Psoas muscle (tissue), 8 donors: ENCODE measurements at places on chromosomes 2 and 18.
A peak's percentile ranks its signal among the peaks of the same experiment; 100 is the strongest.

- no peak for DNase-seq
Measured at GRCh38 chr2:37875403-37875906, 49.6 kb upstream of the RMDN2 start.

GRCh38 chr18:9996094-9996493, 82.3 kb downstream of the VAPA start:
- no peak for DNase-seq

DNA sequence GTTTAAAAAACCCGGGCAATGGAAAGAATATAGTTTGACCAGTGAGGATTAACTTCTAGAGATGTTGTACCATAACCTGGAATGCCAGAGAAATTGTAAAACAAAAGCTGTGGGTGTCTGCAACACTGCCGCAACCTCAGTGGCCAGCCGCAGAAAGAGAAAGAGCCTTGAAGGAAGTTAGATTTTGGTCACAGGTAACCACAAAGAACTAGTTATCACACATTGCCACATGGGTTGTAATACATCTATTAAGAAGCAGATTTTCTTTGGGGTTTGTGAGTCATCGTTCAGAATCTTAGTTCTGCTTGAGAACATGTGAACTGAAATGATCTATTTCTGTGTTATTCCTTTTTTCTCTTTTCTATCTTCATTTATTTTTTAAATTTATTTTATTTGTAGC, 222.9 kb upstream of the AGAP1 start:
- DNase-seq: no peak

DNA sequence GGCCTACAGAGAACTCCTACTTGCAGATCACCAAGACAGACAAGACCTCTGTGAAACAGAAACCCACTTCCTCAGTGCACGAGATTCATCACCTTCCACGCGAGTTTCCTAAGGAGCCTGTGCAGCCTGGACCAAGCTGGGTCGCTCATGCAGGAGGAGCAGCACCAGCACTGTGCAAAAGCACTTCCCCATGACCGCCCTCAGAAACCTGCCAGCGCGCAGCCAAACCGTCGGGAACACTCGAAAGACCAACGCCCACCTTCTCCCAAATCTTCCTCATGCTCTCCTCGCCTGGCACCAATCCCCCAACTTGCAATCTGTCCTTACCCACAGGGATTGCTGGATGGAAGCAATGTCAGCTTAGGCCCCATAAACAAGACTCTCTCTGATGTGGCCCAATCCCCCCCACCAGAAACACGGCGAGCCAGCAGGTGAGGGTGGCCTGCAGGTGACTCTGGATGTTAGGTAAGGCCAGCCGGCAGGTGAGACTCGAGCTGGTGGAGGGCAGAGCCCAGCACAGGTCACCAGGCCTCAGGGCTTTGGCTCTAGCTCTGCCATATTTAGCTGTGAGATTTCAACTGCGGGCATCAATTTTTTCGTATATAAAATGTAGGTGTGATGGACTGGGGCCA, 69.4 kb downstream of the PXDN start:
- DNase-seq: no peak

GRCh38 chr2:46323730-46324129, 26.5 kb downstream of the EPAS1 start:
- DNase-seq: no peak

- peak; percentile 92 for DNase-seq
Measured at GRCh38 chr2:55049043-55049820, 1.0 kb downstream of the RTN4 start.

- DNase-seq: no peak
Measured at GRCh38 chr2:15605721-15606120, 14.1 kb downstream of the DDX1 start.

GRCh38 chr18:45073556-45073955, 392.9 kb downstream of the SETBP1 start:
- no peak for DNase-seq

DNA sequence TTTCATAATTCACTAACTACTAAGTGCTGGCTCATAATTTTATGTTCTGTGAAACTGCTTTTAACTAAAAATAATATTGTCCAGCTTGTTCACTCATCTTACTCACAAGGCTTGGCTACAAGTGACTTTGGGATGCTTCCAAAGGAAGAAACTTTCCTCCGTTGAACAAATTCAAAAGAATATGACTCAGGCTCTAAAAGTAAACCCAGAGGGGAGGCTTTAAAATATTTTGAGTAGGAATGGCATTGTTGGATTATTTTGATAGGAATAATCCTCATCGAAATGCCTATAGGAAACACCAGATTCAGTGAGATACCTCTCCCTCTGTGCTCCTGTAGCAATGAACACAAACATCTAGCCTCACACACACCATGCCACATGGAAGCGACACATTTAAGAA, 25.2 kb upstream of the TLK1 start:
- no peak for DNase-seq

DNA sequence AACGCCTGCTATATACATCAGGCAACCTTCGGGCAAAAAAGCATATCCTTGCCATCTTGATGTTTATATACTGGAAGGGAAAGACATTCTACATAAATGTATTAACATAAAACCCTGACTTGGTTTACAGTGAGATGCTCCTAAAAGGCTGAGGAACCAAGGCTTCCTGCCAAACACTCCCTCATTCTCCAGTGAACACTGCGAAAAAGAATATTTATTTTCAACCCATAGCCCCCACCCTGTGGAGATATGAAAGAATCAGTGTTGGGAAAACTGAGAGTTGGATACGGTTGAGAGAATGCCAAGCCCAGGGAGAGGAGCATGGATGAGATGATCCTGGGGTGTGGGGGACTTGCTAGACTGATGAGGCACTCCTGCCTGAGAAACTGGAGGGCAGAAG, 94.9 kb downstream of the PIEZO2 start:
- DNase-seq: no peak

GRCh38 chr2:232493701-232494474, 6.3 kb upstream of the ECEL1 start:
- peak; percentile 19 for DNase-seq

DNA sequence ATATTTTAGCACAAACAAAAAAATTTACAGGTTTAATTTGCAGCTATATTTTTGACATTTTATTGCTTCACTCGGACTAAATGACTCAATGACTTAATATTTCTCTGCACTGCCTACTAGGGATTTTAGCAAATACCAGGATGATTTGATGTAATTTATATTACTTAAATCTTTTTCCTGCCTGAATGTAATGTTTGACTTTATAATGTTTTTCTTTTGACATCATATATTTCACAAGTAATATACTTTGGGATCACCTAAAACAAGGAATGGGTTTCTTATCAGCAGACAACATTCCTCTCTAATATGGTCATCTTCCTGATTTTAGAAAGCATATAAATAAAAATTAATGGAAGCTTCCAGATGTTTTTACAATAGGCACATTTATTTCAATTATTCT, 253.2 kb upstream of the EPC2 start:
- DNase-seq: no peak

GRCh38 chr2:107001964-107002696, 116.2 kb upstream of the ST6GAL2 start:
- no peak for DNase-seq

- DNase-seq: no peak
Measured at GRCh38 chr2:231189171-231189530, 9.3 kb upstream of the ARMC9 start.

GRCh38 chr2:72916743-72917137, 579 bp upstream of the EMX1 start:
- DNase-seq: no peak

DNA sequence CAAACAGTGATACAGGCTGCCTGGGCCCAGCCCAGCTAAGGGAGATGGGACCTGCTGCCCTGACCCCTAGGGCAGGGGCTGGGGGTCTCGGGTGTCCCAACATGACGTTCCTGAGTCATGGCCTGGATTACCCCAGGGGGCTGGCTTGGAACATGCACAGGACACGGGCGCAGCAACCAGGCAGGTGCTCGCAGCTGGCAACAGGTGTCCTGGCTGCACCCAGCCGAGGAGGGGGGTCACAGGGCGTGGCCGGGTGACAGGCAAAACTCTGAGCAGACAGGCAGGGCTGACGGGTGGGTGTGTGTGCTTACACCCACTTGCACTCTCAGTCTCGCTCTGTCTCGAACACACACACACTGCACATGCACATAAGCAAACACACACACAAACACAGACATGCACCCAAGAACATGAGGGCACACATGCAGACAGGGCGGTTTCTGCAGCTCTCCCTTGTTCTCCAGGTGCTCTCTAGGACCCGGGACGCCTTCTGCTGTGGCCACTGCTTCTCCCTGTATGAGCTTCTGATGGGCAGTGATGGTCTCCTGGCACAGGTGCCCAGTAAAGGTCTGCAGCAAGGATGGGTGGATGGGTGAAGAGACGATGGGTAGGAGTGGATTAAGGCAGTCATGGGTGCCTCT, 33.7 kb upstream of the TAF1B start:
- no peak for DNase-seq

- no peak for DNase-seq
Measured at GRCh38 chr2:172285010-172285621, 142.3 kb upstream of the ITGA6 start.

- no peak for DNase-seq
Measured at GRCh38 chr2:189091253-189091652, 88.3 kb downstream of the COL5A2 start.

DNA sequence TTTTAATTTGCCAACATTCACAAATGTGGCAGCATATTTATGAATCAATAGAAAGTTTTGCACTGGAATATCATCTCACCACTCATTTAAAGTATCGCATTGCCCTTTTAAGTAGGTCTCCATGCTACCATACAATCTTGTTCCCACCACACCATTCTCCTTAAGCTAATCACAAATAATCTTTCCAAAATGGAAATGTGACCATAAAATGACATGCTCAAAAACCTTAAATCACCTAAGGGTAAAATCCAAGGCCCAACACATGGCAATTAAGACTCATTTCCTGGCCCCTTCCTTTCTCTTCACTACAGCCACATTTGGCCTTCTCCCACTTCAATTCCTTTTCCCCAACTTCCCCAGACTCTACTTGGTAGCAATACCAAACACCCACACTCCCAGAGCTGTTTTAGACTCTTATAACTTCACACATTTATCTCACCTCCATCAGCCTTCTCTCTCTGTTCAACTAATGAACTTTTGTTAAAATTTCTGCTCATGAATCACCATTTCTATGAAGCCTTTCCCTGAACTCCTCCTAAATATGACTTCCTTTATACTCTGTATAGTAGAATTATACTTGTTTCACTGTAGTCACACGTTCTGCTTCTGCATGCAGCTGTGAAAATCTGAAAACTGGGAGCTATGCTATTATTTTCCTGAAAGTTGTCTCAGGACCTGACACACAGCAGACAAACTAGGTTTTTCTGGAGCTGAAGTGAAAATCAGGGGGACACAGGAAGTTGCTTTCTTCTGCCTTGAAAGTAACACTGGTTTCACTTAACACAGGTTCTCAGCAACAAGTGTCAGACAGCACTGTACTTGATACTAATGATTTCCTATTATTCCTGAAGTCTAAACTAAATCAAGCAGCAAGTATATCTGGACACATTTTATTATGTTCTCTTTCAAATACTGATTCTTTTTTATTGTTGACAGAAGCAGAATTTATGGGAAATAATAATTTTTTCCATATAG, 303.9 kb downstream of the ZEB2 start:
- DNase-seq: no peak

GRCh38 chr2:120934574-120935338, 199.1 kb downstream of the GLI2 start:
- DNase-seq: peak; percentile 70

GRCh38 chr2:231677632-231678104, 30.7 kb upstream of the PTMA start:
- peak; percentile 80 for DNase-seq

- no peak for DNase-seq
Measured at GRCh38 chr18:75635096-75635495, 207.6 kb upstream of the SMIM21 start.

DNA sequence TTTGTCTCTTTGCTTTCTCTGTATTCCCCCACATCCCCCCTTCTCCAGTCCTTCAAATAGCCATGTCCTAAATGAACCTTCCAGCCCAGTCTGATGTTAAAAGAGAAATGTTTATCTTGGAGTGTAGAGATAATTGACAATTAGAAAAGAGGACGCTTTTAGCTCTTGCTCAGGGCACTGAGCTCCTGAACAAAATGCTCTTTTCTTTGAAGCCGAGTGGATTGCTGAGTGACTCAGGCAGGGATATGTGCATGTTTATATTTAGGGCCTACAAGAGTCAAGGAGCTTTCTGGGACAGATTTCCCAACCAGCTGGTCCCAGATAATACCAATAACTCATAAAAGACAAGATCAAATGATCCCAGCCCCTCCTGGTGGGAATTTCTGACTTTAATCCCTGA, 88.0 kb upstream of the SETBP1 start:
- DNase-seq: no peak

GRCh38 chr2:176163672-176164056, 6.6 kb downstream of the HOXD3 start:
- no peak for DNase-seq

DNA sequence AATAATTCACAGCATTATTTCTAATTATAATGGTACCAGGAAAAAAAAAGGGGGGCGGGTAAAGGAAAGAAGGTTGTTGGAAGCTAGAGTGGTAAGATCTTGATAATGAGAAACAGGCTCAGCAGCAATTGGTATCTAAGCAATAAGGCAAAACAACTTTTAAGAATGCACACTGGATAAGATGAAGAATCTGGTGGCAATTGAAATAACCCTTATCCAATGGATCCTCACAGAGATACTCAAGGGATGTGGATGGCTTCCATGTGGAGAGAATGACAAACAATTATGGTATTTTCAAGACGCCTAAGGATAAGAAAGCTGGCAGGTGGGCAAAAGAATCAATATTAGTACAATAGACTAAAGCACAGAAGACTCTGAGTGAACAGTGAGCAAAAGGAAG, 153.6 kb downstream of the UPP2 start:
- DNase-seq: no peak

GRCh38 chr18:34817636-34818035, 107.5 kb downstream of the DTNA start:
- DNase-seq: no peak

DNA sequence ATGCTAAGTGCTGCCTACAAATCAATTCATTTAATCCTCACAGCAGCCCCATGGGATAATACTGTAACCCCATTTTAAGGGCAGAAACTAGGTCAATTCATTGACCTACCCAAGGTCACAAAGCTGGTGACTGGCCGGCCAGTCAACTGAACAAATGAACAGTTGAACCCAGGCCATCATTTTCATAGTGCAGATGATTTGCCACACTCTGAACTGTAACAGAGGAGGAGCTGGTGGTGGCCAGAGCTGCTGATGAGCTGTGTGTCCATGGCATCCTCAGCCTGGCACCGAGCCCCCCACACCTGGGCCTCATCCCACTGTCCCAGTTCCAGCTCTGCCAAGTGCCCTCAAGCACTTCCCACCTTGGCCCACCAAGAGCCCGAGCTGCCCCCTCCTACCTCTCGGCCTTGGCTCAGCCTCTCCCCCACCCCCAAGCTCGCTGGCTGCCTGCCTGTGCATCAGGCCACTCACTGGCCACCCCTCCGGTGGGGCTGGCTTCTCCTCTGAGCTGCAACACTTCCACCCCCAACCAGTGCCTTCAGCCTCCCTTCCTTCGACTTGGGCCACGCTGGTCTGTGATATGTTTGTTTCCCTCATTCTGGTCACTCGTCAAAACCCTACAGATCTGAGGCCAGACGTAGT, 58.4 kb downstream of the ATOH8 start:
- no peak for DNase-seq

GRCh38 chr18:67151366-67151765, 365.2 kb downstream of the DSEL start:
- no peak for DNase-seq

GRCh38 chr2:15498554-15498953, 62.6 kb downstream of the NBAS start:
- no peak for DNase-seq
